Activated CD4-positive, alpha-beta T cell treated with anti-CD3 and anti-CD28 coated beads for 1 hour (primary cell): ENCODE measurements at places on chromosomes 7 and 10.

GRCh38 chr7:46139079-46139478 is 218.0 kb upstream of the IGFBP3 start:
- DNase-seq: no peak

DNA sequence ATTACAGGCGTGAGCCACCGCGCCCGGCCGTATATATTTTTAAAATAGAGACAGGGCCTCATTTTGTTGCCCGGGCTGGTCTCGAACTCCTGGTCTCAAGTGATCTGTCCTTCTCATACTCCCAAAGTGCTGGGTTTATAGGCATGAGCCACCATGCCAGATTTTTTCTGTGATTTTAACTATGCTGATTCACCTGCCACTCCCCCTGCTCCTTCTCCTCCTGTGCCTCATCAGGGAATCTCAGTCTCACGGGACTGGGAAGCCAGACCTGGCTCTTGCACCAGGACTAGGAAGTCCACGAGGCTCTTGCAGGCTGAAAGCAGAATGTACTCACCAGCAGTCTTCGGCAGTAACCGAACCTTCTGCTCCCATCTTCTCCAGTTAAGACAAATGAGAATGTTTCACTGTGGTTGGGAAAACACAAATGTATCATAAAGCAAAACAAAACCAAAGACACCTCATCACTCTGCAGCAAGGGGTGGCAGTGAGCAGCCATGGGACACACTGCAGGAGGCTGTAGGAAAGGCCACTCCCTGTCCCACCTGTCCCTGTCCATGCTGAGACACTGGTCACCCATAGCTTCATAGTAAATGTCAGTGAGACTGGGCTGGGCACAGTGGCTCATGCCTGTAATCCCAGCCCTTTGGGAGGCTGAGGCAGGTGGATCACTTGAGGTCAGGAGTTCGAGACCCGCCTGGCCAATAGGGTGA is 78.7 kb upstream of the MKRN1 start:
- DNase-seq: no peak

DNA sequence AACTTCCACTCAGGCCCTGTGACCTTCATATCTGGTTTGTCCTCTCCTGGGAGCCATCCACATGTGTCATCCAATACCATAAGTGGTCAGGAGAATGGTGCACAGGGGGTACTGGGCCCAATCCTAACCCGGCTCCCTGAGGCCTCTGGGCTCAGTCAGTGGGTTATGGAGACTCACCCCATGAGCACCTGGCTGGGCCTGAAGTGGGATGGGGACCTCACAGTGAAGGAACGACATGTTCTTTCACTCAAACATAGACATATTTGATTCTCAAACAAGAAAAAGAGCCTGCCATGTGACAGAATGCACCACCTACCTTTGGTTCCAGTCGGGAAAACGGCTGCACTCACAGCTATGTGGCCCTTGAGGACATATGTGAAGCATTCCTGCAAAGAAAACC is 51.8 kb downstream of the XPNPEP1 start:
- no peak for DNase-seq

GRCh38 chr10:103692952-103693811 is 162.2 kb downstream of the SH3PXD2A start:
- no peak for DNase-seq

DNA sequence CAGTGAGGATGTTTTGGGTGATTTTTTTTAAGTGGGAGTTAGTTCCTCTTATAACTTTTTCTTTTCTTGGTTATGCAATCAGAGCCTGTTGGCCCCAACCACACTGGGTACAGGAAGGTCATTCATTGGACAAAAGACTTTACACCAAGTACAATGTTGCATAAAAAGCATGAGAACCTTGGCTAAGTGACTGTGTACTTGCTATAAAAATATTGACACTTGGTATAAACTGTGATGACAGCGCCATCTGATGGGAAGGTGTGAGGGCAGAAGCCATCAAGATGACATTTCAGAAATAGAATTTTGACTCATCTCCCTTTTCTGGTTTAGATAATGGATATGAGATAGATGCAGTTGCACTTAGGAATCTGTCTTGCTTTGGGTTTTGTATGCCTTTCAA is 126.4 kb upstream of the CCDC6 start:
- no peak for DNase-seq

DNA sequence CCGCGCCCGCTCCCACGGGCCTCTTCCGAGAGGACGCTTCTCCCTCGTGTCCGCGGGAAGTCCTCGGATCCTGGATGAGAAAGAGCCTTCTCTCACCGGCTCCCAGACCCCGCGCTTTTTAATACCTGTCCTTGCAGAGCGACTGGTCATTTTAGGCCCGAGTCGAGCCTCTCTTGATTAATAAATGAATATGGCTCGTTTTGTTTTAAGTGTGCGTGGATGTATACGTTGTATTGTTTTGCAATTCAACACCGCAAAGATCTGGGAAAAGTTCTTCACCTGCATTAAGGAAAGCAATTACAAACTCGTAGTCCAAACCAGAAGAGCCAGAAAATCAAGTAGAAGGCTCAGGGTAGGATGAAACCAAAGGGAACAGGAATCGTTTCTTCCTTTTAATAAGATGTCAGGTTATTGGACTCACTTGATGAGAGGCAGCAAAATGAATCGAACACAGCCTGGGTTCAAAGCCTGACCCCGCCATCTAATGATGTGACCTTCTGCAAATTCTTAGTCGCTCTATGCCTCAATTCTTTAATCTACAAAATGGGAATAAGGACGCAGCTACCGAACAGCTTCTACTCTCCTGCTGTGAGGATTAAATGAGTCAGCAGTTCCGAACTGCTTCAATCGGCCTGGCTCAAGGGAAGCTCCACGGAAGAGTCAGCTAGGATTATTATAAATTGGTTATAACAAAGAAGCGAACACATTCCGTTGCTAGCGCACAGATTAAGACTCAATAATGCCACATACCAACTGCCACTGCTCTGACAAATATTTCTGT is 277.8 kb upstream of the NEBL start:
- DNase-seq: no peak
